ENCODE measurements at places on chromosomes 2 and 18.

- no peak for DNase-seq
Measured at GRCh38 chr2:184047536-184047935, 550.8 kb upstream of the ZNF804A start.

DNA sequence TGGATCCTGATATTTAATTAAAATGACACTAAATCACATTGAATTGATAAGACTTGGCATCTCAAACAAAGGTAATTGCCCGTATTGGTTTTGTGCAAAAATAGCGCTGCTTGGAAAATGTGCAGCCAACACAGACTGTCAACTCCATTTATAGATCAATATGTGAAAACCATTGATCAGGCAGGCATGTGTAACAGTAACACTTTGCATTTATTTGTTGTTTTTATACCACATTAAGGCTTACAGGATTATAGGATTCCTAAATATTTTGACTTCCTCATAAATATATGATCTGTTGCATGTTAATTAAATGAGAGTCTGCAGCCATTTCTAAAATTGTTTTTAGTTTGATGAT, 30.2 kb downstream of the ARHGAP15 start:
- DNase-seq = no peak

DNA sequence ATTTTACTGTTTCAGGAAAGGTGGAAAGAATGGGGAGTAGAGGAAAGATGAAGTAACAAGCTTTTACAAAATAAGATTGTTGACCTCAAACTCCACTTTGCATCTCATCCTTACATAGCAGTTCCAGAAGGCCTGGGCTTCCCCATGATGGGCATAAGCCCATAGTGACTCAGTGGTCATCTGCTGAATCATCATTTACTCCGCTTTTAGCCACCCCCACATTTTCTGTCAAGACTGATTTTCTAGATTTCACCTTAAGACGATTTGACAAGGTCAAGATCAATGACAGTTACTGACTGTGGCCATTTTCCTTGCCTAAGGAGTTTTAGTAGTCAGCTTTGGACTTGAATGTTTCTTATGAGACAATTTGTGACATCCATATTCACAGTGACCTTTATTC, 49.4 kb downstream of the PLEKHM3 start:
- DNase-seq = no peak

DNA sequence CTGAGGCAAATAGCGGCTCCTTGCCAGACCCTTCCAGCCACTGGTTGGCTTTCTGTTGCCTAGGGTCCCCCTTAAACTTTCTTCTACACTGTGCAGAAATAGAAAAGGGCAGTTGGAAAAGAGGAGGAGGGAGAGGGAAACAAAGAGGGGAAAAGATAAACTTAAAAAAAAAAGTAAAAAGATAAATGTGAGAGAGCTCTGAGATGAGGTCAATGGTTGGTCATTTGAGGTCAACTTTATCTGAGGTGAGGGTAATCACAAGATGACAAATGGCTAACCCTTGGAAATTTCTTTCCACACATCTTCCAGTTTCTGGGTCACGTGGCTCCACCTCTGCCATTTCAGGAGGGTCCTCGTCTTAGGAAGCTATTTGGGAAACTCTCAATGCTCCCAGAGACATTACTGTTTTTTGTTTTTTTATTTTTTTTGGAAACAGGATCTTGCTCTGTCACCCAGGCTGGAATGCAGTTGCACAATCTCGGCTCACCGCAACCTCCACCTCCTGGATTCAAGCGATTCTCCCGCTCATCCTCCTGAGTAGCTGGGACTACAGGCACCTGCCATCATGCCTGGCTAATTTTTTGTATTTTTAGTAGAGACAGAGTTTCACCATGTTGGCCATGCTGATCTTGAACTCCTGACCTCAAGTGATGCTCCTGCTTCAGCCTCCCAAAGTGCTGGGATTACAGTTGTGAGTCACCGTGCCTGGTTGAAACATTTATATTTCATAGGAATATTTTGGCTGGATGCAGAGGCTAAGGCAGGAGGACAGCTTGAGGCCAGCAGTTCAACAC, 199.9 kb downstream of the TGIF1 start:
- no peak for DNase-seq

DNA sequence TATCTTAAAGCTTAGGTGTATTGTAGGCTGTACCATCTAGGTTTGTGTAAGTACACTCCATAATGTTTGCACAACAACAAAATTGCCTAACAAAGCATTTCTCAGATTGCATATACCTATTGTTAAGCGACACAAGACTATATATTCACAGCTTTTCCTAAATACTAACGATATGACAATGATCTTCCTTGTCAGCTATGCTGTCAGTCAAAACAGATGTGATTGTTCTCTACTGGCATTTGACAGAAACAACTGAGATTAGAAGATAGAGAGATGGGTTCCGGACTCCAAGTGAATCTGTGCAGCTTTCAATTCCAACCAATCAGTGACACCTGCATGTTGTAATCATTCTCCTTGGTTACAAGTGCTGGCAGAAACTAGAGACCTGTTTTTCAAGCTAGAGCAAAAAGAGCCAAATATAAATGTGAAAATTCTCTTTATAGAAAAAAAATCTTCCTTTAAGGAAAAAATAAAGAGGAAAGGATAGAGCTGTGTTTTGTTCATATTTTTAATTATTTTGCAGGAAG, 1232.3 kb upstream of the SLC39A10 start:
- DNase-seq = no peak

DNA sequence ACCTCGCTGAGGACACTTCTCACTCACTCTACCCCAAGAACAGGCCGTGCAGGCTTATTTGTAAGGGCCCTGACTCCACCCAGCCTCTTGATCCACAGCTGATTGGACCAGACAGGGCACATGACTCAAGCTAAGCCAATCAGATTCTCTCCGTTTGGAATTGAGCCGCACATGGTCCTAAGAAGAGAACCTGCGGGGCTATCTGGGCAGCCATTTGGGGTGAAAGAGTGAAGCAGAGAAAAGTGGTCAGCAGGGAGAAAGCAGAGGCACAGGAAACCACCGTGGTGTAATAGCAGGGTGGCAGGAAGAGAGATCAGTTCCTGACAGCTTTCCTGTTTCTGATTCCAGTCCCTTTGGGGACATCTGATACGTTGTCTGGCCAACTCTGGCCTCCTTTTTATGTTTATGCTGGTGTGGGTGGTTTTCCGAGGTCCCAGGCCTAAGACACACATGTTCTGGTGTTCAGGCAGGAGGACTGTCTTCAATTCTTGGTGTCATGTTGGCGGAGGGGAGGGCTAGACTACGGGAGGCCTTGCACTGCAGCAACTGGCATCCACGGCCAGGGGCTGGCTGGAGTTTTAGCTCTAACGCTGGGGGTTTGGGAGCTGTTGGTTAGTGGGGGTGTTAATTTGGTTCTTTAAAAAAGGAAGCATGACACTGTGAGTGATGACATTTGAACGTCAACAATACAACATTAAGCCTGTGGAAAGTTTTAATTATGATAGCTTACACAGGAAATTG, 26.1 kb upstream of the SPTBN1 start:
- no peak for DNase-seq

GRCh38 chr2:219225350-219225749, 4.1 kb downstream of the ATG9A start:
- DNase-seq = no peak

DNA sequence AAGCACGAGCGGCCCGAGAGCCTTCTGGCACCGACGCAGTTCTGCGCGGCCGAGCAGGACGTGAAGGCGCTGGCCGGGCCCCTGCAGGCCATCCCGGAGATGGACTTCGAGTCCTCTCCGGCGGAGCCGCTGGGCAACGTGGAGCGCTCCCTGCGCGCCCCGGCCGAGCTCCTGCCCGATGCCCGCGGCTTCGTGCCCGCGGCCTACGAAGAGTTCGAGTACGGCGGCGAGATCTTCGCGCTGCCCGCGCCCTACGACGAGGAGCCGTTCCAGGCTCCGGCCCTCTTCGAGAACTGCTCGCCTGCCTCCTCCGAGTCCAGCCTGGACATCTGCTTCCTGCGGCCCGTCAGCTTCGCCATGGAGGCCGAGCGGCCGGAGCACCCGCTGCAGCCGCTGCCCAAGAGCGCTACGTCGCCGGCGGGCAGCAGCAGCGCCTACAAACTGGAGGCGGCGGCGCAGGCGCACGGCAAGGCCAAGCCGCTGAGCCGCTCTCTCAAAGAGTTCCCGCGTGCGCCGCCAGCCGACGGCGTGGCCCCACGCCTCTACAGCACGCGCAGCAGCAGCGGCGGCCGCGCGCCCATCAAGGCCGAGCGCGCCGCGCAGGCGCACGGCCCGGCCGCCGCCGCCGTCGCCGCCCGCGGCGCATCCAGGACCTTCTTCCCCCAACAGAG, 70.4 kb downstream of the ARHGEF33 start:
- DNase-seq = no peak

DNA sequence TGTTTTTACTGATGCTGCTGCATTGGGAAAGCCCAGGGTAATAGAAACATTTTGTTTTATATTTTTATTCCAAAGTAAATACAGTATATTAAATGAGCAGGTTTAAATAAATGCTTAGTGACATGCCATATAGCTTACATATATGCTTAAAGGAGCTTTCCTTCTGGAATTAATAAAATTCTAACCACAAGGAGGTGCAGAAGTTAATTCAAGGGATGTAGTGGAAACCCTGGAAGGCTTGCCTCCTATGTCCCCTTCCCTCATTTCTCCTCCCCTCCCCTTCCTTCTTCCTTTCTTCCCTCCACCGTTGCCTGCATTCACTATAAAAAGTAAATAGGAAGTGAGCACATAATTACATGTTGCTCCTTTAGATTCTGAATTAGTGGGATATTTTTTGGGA, 96.3 kb downstream of the UBE2E3 start:
- no peak for DNase-seq

DNA sequence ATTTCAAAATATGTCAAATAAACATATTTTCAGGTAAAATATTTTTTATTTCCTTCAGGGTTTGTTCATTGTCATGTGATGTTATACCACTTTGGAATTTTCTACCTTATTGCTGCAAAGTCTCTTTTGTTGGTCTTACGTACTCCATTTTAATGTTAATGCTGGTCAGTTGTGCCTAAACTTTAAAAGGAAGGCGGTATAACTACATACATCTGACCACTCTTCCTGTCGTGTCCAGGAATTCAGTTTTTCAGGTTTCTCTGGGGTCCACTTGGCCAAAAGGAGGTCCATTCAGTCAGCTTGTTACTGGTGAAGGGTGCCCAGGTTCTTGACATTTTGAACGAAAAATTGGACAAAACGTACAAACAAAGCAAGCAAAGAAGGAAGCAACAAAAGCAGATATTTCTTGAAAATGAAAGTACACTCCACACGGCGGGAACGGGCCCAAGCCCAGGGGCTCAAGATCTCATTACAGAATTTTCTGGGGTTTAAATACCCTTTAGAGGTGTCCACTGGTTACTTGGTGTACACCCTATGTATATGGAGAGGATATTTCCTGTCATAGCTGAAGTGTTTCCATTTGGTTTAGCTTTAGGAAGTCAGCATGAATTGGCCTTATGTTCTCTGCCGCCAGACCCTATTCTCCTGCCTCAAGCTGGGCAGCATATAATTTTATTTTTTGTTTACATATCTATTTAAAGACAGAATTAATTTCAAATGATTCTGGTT, 471.7 kb upstream of the CDH7 start:
- no peak for DNase-seq

Measured in GOT3 (cell line).